Ammon's horn (tissue), 1 donor: ENCODE measurements at places on chromosomes 3 and 15.

GRCh38 chr15:63638839-63639238 is 41.7 kb downstream of the FBXL22 start:
- DNase-seq, result no peak

- peak; percentile 4 for DNase-seq
Measured at GRCh38 chr15:25136119-25136518, 181.3 kb downstream of the SNRPN start.

DNA sequence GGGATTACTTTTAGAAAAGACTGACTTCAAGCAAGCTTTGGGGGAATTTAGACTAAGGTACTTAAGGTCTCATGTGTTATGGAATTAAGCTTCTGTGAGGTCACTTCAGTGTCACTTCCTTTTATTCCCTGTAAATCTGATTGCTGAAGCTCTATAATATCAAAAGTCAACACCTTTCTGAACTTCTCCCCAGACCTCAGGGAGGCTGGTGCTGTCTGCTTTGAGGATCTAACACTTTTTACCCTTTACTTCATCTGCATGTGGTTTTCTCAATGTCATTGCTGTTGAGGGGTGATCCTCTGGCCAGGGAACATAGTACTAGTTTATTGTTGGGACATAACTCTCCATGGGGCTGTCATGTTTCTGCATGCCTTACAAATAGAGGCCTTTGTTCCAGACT is 41.8 kb upstream of the RASGRF1 start:
- DNase-seq, result no peak

- no peak for DNase-seq
Measured at GRCh38 chr3:125440559-125440955, 65.4 kb upstream of the ZNF148 start.

GRCh38 chr15:50740955-50741354 is 24.6 kb downstream of the SPPL2A start:
- no peak for DNase-seq

DNA sequence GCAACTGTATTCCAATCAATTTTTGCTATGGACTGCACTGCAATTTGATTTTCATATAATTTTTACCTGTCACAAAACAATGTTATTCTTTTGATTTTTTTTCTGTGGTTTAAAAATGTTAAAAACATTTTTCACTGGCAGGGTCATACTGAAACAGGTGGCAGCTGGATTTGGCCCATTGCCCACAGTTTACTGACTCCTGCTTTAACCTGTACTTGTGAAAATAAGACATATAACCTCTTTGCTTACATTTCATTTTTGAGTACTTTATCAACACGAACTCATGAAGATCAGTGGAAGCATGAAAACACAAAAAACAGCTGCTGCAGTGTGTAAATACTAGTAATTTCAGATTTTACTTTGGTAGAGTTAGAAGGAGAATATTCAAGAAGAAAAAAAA is 313.1 kb downstream of the WDR72 start:
- DNase-seq, result no peak

DNA sequence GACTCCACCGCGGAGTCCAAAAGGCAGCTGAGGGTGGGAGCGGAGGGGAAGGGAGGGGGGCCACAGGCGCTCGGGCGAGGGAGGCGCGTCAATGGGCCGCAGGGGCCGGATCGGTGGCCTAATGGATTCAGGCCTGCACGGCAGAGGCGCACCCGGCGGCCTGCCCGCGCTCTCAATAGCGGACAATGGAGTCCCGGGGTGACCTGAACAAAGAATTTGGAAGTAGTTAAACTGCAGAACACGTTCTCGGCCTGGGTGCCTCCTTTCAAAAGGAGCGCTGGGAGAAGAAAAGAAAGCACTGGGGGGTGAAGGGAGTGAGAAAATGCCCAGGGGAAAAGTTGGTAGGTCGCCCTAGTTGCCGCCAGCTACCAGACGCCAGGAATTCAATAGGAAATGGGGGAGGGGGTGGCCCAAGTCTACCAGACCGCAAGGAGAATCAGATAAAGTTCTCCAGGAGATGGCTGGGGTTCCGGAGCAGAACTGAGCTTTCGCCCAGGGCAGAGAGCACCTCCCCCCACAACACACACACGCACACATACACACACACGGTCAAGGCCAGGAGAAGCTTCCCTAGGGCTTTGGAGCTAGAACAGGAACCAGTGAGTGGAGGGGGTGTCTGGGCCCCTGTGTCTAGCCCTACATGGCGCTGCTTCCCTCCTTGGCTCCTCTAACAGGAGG is 25.8 kb upstream of the POLG start:
- no peak for DNase-seq

- DNase-seq, result no peak
Measured at GRCh38 chr3:183548262-183548769, 7.2 kb downstream of the KLHL6 start.

DNA sequence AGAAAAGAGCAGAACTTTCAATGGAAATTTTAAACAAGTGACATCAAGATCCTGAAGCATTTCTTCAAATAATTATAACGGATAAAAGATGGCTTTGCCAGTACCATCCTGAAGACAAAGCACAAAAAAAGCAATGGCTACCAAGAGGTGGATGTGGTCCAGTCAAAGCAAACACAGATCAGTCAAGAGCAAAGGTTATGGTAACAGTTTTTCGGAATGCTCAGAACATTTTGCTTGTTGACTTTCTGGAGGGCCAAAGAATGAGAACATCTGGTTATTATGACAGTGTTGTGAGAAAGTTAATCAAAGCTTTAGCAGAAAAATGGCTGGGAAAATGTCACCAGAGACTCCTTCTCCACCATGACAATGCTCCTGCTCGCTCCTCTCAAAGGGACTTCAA is 31.5 kb downstream of the FEM1B start:
- no peak for DNase-seq

GRCh38 chr15:84762840-84763572 is 14.6 kb downstream of the ZNF592 start:
- no peak for DNase-seq

- peak; percentile 68 for DNase-seq
Measured at GRCh38 chr15:75104804-75105557, 81.6 kb downstream of the PPCDC start.

DNA sequence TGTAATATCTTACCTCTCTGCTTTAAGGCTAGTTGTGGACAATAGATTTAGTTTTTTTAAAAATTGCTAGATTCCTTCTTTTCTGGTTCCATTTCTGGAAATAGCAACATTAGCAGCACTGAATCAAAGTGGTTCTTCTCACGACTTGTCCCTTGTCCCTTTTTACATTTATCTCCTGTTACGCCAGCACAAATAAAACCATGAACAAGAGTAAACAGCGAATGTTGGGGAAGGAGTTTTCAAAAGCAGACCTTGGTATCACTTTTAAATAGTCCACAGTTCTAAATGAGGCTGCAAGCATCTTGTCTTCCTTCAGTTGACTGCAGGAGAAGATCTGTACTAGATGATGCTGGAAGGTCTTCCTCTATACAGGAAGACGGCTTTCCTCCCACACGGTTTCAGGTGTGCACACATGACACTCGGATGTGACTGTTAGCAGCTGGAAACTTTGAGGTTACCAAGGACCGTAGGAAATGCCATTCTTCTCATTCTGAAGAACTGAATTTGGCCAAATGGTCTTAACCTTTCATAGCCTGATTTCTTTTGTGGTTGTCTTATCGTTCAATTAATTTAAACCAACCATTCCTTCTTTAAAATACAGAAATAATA is 251.0 kb upstream of the ICE2 start:
- no peak for DNase-seq

DNA sequence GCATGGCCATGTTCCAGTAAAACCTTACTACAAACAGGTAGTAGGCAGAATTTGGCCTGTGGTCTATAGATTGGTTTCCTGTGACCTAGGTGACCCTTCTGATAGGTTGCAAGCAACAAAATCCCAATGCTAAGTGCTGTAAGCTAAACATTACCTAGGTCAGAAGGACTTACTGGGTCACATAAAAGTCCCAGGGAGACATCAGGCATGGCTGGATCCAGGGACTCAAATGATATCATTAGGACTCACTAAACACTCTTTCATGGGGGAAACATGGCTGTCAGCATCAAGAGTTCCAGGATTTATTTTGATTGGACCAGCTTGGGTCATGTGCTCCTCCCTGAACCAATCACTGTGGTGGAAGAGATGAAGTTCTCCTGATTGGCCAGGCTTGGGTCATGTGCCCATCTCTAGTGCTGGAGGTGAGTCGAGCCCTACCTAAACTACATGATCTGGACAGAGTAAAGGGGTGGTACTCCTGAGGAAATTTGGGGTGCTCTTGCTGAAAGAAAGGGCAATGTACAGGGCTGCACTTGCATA is 16.8 kb upstream of the SLC6A1 start:
- no peak for DNase-seq

DNA sequence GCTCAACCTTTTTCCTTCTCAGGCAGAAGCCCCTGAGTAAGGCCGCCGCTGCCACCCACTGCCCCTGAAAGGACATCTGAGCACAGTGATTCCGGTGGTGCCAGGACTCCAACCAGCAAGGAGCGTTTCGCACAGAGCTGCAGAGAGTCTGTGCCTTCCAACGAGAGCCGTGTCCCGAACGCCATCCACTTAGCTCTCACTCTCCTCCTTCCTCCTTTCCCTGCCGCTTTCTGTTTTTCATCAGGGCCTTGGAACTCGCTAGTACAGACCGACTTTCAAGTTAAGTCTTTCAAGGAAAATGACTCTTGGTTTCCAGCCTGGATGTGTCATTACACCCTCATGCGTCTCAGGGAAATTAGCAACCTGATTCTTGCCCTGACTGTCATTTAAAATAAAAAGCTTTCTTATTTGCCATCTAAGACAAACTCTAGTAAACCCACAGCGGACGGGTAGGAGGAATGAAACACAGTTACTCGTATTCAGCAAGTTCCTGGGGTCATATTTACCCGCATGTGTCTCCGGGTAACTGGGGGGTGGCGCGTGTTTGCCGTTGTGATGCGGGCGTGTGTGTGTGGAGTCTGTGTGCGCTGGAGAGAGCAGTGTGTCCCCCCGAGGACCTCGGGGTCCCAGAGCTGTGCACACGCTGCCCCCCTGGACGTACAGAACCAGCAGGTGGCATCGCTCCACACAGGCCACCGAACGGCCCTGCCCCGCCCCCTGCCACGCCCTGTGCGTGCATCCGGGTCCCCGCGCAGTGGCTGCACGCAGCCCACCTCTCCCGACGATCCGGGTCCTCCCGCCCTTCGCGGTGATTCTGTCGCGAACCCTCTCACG is 30.4 kb upstream of the ALDH1A3 start:
- peak; percentile 45 for DNase-seq

- no peak for DNase-seq
Measured at GRCh38 chr3:169857811-169858210, 11.9 kb downstream of the LRRC31 start.

GRCh38 chr3:150763841-150764483 is 993 bp upstream of the SIAH2 start:
- DNase-seq, result peak; percentile 87

DNA sequence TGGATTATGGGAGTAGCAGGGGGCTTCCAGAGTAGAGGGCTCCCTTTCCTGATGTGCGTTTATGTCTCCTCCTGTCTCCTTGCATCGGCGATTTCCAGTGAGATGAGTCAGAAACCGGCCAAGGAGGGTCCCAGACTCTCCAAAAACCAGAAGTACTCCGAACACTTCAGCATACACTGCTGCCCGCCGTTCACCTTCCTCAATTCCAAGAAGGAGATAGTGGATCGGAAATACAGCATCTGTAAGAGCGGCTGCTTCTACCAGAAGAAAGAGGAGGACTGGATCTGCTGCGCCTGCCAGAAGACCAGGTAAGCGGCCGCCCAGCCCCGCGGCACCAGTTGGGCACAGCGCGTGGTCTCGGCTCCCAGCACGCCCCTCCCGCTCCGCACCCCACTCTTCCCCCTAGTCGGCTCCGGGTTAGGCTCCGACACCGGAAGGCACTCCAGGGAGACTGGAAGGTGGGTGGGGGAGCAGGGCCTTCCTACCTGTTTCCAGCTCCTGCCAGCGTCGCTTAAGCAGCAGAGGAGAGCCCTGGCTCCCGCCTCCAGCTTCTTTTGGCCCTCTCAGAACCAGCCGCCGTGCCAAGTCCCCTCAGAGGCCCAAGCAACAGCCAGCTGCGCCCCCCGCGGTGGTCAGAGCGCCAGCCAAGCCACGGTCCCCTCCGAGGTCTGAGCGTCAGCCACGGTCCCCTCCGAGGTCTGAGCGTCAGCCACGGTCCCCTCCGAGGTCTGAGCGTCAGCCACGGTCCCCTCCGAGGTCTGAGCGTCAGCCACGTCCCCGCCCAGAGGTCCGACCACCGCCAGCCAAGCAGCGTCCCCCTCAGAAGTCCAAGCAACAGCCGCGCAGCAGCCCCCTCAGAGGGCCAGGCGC is 34.7 kb downstream of the MOBP start:
- no peak for DNase-seq

- no peak for DNase-seq
Measured at GRCh38 chr15:56124391-56124790, 119.3 kb downstream of the RFX7 start.

GRCh38 chr3:194608981-194609380 is 24.2 kb downstream of the TMEM44 start:
- no peak for DNase-seq

GRCh38 chr3:179147514-179147872 is 664 bp upstream of the PIK3CA start:
- no peak for DNase-seq

DNA sequence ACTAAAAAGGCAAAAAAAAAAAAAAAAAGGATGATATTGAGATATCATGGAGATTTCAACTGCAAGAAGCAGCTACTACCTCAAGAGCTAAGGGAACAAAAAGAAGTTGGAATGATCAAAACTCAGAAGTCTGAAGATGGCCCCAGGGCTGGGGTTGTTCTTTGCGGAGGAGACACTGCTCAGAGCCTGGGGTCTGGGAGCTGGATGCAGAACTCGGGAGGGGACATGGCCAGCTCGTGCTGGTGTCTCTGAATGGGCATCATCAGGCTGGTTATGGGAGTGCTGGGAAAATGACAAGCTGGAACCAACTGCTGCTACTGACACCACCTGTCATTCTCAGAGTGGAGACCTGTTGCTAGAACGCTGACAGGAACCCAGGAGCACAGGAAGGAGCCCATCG is 14.2 kb upstream of the ADIPOQ start:
- no peak for DNase-seq

DNA sequence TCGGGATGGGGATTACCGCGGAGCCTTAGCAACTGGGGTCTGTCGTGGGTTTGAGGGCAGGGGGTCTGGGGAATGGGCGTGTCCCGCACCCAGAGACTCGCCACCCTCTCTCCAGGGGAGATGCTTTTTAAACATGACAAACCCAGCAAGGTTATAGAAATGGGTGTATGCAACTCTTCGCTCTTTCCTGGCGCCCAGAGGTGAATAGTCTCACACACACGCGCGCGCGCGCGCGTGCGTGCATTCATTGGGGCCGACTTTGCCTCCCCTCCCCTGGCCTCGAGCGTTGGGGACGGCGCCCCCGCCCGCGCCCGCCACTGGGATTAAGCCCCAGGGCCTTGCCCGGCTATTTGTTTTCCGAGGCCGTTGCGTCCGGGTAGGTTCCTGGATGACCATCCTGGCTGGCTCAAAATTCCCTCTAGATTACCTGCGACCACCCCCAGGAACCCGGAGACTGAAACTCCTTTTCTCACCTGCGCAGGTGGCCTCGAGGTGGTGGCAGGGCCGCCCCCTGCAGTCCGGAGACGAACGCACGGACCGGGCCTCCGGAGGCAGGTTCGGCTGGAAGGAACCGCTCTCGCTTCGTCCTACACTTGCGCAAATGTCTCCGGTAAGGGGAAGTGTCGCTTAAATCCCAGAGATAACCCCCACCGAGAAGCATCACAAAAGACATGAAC is 777 bp downstream of the GPR160 start:
- DNase-seq, result no peak

- DNase-seq, result no peak
Measured at GRCh38 chr3:114722530-114722929, 424.6 kb downstream of the ZBTB20 start.
